ENCODE measurements at places on chromosomes 7 and 10. TPM values are rescaled to one million over a fixed set of nuclear protein-coding genes. Genes with fewer than 3 reads are reported as not detected.

DNA sequence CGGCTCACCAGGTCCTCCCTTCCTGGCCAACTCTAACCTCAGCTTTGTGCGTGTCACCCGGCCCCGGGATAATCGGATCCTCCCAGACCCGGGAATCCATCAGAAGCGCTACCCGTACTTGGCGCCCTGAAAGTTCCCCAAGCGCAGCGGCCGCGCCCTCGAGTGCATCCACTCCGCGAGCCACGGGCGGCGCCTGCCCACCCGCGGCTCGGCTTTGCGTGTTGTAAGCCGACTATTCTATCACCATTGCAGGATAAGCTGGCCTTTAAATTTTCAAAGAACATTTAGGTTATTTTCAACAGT, 35.7 kb upstream of the EBLN1 start:
- DNase-seq: no peak

GRCh38 chr10:74827045-74827441, 643 bp downstream of the KAT6B start:
- no peak for DNase-seq

DNA sequence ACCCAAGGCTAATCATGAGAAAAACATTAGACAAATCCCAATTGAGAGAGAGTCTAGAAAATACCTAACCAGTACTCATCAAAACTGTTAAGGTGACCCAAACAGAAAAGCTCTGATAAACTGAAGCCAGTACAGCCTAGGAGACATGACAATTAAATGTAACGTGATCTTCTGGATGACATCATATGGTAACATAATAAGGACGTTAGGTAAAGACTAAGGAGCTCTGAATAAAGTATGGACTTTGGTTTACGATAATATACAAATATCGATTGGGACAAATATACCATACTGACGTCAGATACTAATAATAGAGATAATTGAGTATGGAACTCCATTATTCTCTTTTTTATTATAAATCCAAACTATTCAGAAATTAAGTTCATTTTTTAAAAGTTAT, 561.1 kb upstream of the STEAP1 start:
- DNase-seq: no peak

GRCh38 chr10:24303522-24304310, 94.8 kb downstream of the KIAA1217 start:
- DNase-seq: no peak

GRCh38 chr10:76331742-76332141, 900.3 kb downstream of the LRMDA start:
- DNase-seq: no peak

The COL17A1 gene
- 0.73 TPM for total RNA-seq

- no peak for DNase-seq
Observed at GRCh38 chr10:1133495-1134045, 77.4 kb downstream of the WDR37 start.

GRCh38 chr10:62779487-62780248, 24.9 kb upstream of the ADO start:
- peak; percentile 70 for DNase-seq

The PTF1A gene
- not detected for total RNA-seq

DNA sequence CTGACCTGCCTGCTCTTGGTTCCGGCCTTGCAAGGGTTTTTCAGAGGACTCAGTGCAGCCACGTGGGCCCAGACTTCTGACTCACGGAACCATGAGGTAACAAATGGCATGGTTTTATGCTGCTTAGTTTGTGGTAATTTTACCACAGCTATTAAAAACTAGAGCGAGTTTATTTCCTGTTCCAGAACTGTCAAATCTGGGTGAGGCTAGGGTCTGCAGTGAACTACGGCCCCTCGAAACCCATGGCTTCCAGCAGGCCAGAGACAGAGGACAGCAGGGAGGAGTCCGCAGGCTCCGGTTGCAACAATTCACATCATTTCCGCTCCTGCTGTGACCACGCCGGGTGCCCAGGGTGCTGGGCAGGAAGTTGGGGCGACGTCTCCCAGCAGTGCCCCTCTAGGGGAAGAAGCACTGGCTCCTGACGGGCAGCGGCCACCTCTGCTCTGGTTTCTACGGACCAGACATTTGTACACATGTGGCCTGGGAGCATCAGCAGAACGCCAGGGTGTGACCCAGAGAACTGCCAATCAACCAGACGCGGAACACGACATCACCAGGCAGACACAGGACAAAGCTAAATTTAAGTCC, 74.8 kb downstream of the ADARB2 start:
- no peak for DNase-seq

The COBL gene
- 48.1 TPM for total RNA-seq

DNA sequence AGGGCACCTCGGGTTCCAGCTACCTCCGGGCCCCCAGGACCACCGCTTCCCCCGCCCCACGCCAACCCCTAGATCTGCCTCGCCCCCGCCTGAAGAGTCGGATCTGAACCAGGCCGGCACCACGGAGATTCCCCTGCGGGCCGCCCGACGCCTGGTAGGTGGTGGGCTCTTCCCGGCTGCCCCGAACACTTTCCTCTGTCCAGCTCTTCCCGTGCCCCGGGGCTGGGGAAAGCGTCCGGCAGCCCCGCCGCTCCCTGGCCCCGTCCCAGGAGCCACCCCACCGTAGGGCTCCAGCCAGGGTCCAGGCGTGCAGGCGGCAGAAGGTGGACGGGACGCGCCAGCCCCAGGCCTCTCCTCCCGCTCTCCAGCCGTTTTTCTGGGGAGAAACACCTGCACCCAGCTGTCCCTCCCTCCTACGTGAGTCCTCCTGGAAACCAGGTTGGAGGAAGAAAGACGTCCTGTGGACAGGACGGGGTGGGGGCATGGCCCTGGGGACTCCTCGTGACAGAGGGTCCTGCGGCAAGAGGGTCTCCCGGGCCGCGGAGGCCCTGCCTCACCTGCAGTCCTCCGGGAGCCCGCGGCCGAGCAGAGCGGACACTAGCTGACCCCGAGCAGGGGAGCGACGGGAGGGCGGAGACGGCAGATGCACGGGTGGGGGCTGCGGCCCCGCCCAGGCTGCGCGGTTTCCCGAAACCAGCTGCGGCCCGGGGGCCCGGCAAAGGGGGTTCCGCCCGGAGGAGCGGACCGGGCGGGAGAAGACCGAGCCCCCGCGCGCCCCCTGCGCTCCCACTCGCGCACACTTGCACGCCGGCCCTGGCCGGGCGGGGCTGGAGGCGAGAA, at the start of gene TMEM176B:
Gene TMEM176B, minus strand, starts transcription at position 624 of the 840 bp plus-strand sequence. CDS start 3,795 bp downstream, outside the sequence.
- DNase-seq: peak; percentile 24

The PON3 gene
- total RNA-seq: 6.5 TPM

The CHN2 gene
- 9.7 TPM for total RNA-seq

The HIBADH gene
- total RNA-seq: 75.9 TPM

The CH25H gene
- total RNA-seq: 0.73 TPM

- DNase-seq: peak; percentile 92
Observed at GRCh38 chr7:83162402-83163256, at the start of gene PCLO. Gene PCLO (minus strand): TSS chr7:83162884. CDS start chr7:83162592, 292 bp downstream.

GRCh38 chr7:155863721-155864151, 51.5 kb upstream of the SHH start:
- no peak for DNase-seq

GRCh38 chr7:105024734-105025133, 10.7 kb downstream of the KMT2E start:
- DNase-seq: no peak

- no peak for DNase-seq
Observed at GRCh38 chr10:71462062-71462935, 65.6 kb downstream of the CDH23 start.

The CSTF2T gene
- total RNA-seq: 32.3 TPM

The GRM3 gene
- not detected for total RNA-seq

The HOXA6 gene
- 12.4 TPM for total RNA-seq

The NAT16 gene
- total RNA-seq: not detected

- no peak for DNase-seq
Observed at GRCh38 chr7:31648288-31648687, 38.7 kb upstream of the PPP1R17 start.

GRCh38 chr7:74193054-74193453, 16.8 kb upstream of the LAT2 start:
- DNase-seq: no peak

The CNPY1 gene
- not detected for total RNA-seq

The FASTK gene
- 113 TPM for total RNA-seq

The NIPSNAP2 gene
- total RNA-seq: 93.8 TPM

The TRIM56 gene
- 62.6 TPM for total RNA-seq

DNA sequence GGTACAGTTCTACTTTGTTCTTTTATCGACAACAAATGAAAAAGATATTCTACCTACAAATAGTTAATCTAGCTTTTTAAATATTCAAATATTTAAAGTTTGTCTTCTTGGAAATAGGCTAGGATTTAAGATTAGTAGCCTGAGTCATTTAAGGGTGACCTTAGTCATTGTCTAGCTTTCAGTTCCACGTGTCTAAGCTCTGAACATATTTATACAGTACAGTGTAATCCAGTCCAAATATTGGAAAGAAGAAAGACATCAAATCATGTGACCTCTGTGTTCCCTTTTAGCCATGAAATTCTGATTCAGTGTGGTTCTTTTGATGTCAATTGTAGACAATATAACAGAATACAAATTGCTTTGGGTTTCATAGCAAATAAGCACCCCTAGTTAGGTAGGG, 121.1 kb downstream of the MALRD1 start:
- DNase-seq: no peak

GRCh38 chr10:6778992-6779701, 199.1 kb upstream of the PRKCQ start:
- peak; percentile 89 for DNase-seq

GRCh38 chr7:40673285-40673684, 538.5 kb downstream of the SUGCT start:
- DNase-seq: no peak

GRCh38 chr10:73893426-73893825, 17.5 kb upstream of the PLAU start:
- no peak for DNase-seq

The CPA2 gene
- total RNA-seq: not detected

GRCh38 chr7:105766421-105767073, 109.9 kb downstream of the ATXN7L1 start:
- DNase-seq: no peak

DNA sequence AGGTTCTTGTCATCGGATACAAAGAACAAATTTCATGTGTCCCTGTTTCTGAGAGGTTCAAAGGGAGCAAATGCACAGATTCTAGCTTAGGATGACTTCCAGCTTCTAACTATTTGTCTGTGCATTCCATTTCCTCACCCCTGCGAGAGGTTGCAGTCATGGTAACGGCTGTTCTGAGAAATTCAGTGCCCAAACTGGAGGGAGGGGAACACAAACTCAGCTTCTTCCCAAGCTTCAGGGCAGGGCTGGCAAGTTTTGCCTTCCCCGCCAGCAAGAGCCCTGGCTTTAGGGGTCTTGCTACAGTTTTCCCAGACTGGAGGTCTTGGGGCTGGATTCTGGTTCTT, 11.1 kb downstream of the FAS start:
- no peak for DNase-seq

The BAIAP2L1 gene
- 55.8 TPM for total RNA-seq

The DNAJC12 gene
- 1.1 TPM for total RNA-seq

DNA sequence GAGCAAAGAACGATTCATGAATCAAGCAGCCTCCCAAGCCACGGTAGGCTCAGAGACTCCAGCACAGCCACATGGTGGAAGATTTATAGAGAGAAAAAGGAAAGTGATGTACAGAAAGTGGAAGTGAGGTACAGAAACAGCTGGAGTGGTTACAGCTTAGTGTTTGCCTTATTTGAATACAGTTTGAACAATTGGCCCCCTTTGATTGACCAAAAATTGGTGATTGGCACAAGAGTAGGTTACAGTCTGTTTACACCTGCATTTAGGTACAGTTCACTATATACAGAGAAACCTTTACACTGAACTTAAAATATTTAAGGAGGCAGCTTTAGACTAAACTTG, 136.4 kb upstream of the ASAH2 start:
- no peak for DNase-seq

The CTAGE6 gene
- not detected for total RNA-seq

GRCh38 chr7:45001138-45001694, 1.2 kb downstream of the CCM2 start:
- peak; percentile 54 for DNase-seq

The UNCX gene
- total RNA-seq: not detected

- DNase-seq: peak; percentile 5
Observed at GRCh38 chr7:75823198-75823910, 9.7 kb upstream of the CCL24 start.

The TMEM176A gene
- 6.1 TPM for total RNA-seq

DNA sequence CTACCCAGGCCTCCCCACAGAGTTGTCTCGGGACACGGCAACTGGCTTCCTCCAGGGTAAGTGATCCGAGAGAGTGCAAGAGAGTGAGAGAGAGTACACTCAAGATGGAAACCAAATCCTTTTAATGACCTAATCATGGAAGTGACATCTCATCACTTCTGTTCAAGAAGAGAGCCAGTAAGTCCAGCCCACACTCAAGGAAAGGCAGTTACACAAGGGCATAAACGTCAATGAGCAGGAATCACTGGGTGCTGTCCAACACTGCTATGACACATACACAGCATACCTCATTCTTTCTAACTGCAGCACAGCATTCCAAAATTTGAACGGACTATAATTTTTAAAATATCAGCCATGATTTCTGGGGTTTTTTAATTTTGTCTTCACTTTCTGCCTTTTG, 29.3 kb upstream of the OSBPL3 start:
- DNase-seq: no peak

DNA sequence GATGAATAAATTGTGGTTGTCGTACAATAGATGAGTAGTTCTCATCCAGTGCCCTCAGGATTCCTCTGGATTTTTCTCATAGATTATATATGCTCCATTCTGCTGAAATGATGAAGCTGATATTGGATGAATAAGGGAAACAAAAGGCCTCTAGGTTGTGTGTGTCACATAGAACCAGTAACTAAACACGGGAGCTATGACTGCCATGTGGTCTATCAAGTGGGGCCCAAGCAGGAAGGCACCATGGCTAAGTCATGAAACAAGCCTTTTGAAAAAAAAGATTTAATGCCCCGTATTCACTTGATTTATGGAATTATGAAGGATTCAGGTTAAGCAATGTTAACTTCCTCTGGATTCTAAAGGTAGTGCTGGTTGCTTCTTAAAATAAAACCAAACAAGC, 225.1 kb downstream of the TCF7L2 start:
- no peak for DNase-seq

The NODAL gene
- not detected for total RNA-seq

The ACTR3C gene
- 22.8 TPM for total RNA-seq

DNA sequence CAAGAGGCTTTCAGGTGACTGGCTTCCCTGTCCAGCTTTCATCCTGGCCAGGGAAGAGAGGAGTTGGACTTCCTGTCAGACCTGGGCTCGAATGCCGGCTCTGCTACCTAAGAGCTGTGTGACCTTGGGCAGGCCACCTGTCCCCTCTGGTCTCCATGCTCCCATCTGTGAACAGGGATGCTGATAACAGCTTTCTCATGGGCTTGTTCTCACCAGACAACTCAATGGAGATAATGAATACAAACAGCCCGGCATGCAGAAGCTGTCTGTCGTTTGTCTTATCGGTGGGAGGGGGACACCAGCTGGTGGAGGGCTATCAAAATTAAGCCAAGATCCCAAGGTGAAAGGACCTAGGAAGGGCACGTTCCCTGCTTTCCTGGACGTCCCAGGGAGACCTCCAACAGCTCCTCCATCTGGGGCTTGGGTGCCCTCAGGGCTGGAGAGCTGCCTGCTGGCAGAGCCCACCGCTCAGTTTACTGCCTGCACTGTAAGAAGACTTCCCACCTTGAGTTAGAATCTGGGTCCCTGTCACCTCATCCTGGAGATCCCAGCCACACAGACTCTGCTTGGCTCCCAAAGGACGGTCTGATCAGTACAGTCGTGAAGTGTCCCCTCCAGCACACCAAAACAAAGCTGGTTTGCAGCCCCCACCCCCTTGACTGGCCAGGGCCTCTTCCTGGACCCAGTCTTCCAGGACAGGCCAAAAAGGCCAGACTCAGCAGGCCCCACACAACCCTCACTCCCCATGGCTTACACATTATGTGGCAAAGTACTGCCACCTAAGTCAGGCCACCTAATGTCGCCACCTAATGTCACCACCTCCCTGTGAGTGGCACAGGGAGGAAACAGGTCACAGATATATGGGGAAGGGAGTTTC, 40.9 kb downstream of the PPIF start:
- DNase-seq: no peak

All from Calu3 (cell line).